ENCODE measurements at places on chromosomes 11 and 22.

DNA sequence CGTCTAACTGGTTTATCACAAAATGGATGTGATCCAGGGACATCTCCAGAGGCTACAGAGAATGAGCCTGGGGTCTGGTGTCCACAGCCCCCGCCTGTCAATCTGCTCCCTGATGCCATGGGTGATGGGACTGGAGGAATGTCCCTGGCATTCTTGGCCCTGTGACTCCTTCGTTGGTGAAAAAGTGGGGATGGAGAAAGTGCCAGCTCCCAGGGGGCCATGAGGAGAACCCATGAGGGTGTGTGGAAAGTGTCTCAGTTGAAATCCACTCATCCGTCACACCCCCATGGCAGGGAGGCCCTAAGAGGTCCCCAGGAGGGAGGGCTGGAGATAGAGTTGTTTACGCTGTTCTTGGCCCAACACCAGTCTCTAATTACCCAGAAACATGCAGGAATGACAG, 322.0 kb downstream of the CTTN start:
- no peak for DNase-seq

GRCh38 chr11:57475671-57476046, 15.3 kb downstream of the RTN4RL2 start:
- DNase-seq: no peak

GRCh38 chr22:38717244-38717643, 11.5 kb downstream of the GTPBP1 start:
- no peak for DNase-seq

DNA sequence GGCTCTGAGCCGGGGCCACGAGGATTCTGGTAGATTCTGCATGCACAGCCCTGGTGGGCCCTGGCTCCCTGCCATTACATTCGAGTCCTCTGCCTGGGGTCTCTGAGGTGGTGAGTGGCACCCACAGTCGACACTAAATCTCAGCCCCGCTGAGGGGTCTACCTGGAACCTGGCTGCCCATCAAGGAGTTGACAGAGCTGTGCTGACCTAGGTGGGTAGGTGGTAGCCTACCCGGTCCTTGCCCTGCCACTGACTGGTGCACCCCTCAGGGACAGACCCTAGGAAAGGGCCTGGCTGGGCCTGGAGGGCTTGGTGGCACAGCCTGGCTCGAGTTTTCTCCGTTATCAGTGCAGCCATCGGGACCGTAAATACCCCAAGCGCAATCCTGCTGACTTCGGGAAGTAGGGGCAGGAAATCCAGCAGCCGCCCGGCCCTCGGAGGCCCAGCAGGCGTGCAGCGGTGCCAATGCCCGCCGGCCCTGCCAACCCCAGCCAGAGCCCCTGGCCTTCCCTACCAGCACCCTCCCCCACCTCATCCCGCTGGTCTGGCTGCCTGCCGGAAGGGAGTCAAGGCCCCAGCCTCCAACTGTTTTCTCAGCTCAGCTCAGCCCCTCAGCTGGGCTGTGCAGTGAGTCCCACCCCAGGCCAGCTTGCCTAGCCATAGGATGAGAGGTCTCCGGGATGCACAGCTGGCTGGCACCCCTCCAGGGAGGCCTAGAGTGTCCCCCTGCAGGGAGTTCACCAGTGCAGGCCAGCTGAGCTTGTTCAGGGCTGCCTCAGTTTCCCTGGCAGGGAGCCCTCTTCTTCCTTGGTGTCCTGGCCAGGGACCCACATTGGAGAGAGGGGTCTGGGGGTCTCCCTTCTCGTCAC, 80.4 kb upstream of the KCNQ1OT1 start:
- peak; percentile 1 for DNase-seq

DNA sequence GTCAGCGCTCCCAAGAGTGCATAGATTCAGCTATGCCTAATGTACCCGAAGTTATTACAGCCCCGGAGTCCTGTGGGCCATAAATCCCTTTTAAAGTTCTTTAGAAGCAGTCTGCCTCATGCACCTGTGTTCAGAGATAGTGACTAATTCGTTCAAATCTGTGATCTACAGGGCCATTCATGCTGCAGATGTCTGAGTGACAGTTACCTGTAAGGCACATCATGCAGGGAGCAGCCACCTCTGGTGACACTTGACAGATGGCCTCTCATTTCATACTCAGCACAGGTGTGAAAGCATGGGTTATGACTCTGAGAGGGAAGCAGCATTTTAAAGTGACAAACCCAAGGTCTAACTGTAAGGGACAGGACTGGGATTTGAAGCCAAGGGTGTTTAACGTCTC, 2.4 kb upstream of the E2F8 start:
- no peak for DNase-seq

GRCh38 chr11:74696939-74697675, 34.1 kb downstream of the CHRDL2 start:
- DNase-seq: no peak

DNA sequence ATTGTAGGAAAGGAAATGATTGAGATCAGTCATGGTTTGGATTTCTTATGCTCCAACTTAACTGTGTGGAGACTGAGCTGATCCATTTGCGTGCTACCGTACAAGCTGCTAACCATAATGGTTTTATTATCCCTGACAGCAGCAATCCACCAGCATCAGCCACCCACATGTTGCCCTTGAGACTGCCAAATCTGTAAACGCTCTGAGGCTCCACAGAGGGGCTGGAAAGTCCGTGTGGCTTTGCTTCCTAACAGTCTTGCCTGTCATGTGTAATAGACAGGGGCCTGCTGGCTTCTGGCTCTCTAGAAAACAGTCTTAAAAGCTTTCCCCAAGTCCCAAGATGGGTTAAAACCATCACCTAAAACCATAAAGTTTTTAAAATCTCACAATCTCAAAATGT, 30.1 kb downstream of the ATG16L2 start:
- DNase-seq: no peak

DNA sequence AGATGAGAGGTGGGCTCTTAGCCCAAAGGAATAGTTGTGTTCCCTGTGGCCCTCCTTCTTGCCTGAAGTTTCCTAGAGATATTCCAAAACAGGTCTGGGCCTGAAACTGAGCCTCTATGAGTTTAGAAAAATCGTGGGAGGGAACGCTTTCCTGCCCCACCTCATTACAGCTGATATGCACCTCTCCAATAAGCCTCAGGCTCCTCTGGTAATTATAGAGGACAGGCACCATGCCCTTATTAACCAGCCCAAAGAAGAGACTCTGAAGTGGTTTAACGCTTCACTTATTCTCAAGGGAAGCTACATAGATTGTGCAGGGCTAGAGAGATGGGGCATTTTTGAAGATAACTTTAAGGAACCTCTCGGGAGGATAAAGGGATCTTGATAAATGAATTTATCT, 3.4 kb upstream of the MPZL2 start:
- no peak for DNase-seq

- no peak for DNase-seq
These were observed 15.0 kb downstream of the SYT13 start for GRCh38 chr11:45270946-45271716.

DNA sequence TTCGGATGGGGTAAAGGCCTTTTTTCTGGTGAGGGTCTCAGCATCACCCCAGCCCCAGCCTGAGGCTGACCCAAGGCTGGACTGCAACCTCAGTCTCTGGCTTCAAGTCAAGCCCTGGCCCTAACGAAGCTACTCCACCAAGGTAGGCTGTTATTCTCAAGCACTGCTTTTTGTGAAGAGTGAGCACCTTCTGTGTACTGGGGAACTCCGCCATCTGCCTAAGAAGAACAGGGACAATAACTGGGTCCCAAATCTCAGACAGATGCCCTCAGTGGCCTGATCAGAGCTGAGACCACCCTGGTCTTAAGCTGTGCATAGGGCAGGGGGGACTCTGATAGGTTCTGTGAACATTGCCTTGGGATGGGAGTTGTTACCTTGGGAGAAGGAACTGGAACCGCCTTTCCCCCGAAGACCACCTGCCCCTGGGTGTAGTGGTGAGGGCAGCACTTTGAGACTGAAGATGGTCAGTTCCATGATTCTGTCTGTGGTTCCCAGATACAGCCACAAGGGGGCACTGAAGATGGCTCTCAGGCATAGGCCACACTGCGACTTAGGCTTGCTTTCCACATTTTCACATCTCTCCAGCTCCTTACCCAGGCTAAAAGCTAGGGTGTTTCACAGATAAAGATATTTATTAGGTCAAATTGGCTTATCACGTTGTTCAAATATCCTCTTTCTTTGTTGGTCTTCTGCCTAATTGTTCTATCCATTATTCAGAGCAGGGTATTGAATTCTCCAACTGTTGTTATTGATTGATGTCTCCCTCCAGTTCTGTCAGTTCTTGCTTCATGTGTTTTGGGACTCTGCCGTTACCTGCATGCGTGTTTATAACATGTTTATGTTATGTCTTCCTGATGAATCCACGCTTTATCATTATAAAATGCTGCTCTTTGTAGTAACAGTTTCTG, 11.8 kb upstream of the UVRAG start:
- peak; percentile 83 for DNase-seq

- DNase-seq: no peak
These were observed 1312.9 kb downstream of the FAM181B start for GRCh38 chr11:81420668-81421250.

- DNase-seq: peak; percentile 81
These were observed at the start of gene ADAMTS15 for GRCh38 chr11:130448416-130449309. TSS of gene ADAMTS15 (plus strand) at chr11:130448645. CDS start at chr11:130448974, 329 bp downstream.

- DNase-seq: no peak
These were observed 42.4 kb downstream of the ADAMTS8 start for GRCh38 chr11:130386056-130386455.

- no peak for DNase-seq
These were observed 231.2 kb upstream of the MTNR1B start for GRCh38 chr11:92738276-92738675.

DNA sequence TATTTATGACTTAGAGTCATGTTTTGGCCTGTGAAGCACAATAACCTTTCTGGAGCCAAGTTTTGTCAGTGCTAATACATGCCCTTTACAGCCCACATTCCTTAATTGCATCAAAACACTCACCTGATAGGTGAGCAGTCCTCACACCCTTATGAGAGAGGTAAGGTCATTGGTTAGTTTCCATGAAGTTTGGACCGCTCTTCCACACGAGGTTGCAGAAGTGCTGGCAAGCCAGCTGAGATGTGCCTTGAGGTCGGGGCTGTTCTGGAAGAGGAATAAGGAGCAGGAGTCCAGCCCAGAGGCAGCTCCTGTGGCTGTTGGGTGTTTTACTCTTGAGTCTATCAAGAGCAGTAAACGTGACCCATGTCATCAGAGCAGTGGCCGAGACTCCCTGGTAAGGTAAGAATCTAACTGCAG, 76.3 kb downstream of the CYB5R2 start:
- no peak for DNase-seq

DNA sequence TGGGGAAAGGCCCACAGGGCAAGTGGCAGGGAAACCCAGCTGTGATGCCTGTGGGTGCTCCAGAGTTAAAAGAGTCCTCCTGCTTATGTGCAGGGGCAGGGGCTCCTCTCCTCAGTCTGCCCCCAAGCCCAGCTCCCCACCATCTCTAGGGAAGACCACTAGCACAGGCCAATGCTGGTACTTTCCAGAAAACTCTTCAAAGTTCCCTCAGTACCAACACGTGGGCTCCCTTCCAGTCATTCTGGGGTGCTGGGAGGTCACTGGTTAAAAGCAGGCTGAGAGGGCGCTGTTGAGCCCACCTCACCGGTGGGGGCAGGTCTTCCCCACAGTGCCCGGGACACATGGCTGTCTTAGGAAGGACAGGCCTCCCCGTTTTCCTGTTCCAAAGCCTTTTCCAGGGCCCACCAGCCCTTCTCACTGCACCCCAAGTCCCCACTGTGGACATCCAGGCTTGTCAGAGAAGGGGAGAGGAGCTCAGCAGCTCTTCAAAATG, 154.6 kb downstream of the TRIM29 start:
- DNase-seq: no peak

GRCh38 chr11:108734283-108734682, 69.4 kb downstream of the DDX10 start:
- DNase-seq: no peak

- DNase-seq: peak; percentile 81
These were observed 57.6 kb downstream of the SYN3 start for GRCh38 chr22:33000342-33001280.

- DNase-seq: no peak
These were observed 101.6 kb downstream of the CHST1 start for GRCh38 chr11:45563810-45564209.

- no peak for DNase-seq
These were observed 44.5 kb downstream of the TRIOBP start for GRCh38 chr22:37741312-37741795.

DNA sequence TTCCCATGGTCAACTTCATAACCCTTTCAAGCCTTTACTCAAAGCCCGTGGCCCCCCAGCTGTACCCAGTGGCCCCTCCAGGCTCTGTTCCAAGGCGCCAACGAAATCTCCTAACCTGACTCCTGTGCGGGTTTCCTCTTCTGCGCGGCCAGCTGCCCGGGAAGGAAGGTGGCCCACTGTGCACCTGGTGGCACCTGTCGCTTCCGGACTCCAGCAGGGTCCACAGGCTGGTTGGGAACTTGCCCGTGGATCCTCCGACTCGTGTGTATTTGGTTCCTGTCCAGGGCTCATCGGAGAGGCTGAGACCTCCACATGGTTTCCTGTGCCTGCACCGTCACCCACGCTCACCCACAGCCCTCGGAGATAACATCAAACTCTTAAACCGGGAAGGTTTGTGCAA, 335.4 kb downstream of the BRD1 start:
- DNase-seq: no peak

DNA sequence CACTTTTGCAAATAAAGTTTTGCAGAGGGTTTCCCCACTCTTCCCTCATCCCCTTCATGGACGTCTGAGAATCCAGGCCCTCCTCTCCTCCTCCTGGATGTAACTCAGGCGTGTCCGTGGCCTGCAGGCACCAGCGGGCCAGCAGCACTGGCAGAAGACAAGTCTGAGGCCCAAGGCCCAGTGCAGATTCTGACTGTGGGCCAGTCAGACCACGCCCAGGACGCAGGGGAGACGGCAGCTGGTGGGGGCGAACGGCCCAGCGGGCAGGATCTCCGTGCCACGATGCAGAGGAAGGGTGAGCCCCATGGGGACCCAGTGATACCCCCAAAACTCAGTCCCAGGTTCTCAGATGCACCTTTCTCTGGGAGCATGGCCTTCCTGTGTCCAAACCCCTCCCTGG, 14.4 kb downstream of the TUB start:
- no peak for DNase-seq

GRCh38 chr11:70107756-70108155, 29.6 kb downstream of the ANO1 start:
- no peak for DNase-seq

DNA sequence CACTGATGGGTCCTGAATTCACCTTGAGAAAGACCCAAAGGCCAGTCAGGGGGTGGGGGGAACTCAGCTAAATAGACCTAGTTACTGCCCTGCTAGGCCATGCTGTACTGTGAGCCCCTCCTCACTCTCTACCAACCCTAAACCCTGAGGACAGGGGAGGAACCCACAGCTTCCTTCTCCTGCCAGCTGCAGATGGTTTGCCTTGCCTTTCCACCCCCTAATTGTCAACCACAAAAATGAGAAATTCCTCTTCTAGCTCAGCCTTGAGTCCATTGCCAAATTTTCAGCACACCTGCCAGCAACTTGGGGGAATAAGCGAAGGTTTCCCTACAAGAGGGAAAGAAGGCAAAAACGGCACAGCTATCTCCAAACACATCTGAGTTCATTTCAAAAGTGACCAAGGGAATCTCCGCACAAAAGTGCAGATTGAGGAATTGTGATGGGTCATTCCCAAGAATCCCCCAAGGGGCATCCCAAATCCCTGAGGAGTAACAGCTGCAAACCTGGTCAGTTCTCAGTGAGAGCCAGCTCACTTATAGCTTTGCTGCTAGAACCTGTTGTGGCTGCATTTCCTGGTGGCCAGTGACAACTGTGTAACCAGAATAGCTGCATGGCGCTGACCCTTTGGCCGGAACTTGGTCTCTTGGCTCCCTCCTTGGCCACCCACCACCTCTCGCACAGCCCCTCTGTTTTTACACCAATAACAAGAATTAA, 2.4 kb upstream of the TTC36 start:
- DNase-seq: no peak

GRCh38 chr11:11081288-11081687, 223.4 kb upstream of the ZBED5 start:
- no peak for DNase-seq

Data from neural crest cell (in vitro differentiated cells).